ENCODE measurements at places on chromosomes 12 and 14. TPM values are rescaled to one million over a fixed set of nuclear protein-coding genes. Genes with fewer than 3 reads are reported as not detected.

The DAAM1 gene
- total RNA-seq = 24.9 TPM

The SLC41A2 gene
- 3.1 TPM for total RNA-seq

The DHRS4 gene
- 20.0 TPM for total RNA-seq

The HOXC9 gene
- total RNA-seq = not detected

The CCDC38 gene
- total RNA-seq = not detected

The ADAMTS20 gene
- total RNA-seq = not detected

The MYG1 gene
- 51.2 TPM for total RNA-seq

The NEMP1 gene
- total RNA-seq = 52.9 TPM

The CCDC184 gene
- 0.58 TPM for total RNA-seq

The C3AR1 gene
- 7.8 TPM for total RNA-seq

All from activated naive CD8-positive, alpha-beta T cell treated with anti-CD3 and anti-CD28 coated beads, Interleukin-2, amount 10 ng/mL, durations not matched to agents 7 days and 5 days (primary cell).